ENCODE measurements at places on chromosomes 16 and 17.
A peak's percentile ranks its signal among the peaks of the same experiment; 100 is the strongest.

- DNase-seq: no peak
Observed at GRCh38 chr16:2278272-2278608, 10.3 kb upstream of the RNPS1 start.

GRCh38 chr17:39591958-39592954 lies 15.5 kb downstream of the NEUROD2 start:
- no peak for DNase-seq

GRCh38 chr16:51449441-51449840 lies 298.4 kb upstream of the SALL1 start:
- DNase-seq: no peak

DNA sequence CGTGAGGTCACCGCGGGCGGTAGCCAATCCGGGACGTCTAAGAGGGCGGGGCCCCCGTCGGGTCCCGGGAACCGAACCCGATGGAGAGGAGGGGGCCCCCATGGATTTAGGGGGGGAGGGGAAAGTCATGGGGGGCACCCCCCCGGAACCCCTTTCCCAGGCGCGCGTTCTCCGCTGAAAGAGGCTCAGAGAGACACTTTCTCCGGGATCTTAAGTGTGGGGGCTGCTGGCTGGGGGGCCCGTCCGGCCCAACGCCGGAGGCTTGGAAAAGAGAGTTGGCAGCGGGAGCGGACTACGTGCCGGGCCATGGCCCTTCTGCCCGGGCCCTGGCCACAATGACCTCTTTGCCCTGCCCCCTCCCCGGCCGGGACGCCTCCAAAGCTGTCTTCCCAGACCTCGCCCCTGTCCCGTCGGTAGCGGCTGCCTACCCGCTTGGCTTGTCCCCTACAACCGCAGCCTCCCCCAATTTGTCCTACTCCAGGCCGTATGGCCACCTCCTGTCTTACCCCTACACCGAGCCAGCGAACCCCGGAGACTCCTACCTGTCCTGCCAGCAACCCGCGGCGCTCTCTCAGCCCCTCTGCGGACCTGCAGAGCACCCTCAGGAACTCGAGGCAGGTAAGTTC lies at the start of gene DLX4:
Gene DLX4, plus strand, starts transcription at position 57 of the 626 bp plus-strand sequence. Its CDS starts 279 bp downstream, at position 336.
- DNase-seq: no peak

DNA sequence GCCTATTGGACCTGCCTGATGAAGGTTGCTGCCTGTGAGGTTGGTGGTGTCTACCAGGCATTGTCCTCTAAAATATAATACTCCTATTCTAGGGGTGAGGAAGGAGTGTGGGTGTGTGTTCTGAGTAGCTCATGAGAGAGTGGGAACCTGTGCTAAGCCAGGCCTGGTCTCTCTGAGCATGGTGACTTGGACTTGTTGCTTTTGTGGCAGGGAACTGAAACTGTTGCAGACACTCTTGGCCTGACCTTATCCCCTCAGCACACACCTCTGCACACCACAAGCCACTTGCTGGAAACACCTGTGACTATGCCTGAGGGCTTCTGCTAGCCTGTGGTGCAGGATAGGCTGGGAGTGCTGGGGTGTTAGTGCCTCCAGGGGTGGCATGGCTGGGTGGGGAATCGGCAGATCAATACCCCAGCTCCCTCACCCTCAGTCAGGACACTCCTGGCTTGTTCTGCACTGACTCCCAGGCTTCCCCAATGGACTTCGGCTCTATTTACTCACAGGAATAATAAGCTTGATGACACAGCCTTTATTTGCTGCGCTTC lies 29.9 kb downstream of the PLCG2 start:
- DNase-seq: no peak

DNA sequence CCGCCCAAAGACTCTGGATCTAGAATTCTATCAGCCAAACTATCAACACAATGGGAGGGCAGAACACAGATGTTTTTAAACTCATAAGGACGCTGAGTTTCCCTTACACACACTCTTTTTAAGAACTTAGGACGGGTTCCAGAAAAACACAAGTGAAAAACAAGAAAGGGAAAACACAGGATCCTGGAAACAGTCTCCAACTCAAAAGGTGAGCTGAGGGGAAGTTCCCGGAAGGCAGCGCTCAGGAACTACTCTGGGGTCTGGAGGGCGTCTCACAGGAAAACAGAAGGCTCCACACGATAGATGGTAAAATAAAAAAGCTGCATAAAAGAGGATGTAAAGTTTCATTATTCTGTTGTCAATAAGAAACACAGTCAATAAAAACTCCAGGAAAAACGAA lies 80.2 kb upstream of the DOC2B start:
- no peak for DNase-seq

GRCh38 chr17:74694081-74694480 lies 18.6 kb downstream of the CD300LF start:
- no peak for DNase-seq

GRCh38 chr17:34412534-34412933 lies 49.5 kb upstream of the CCL1 start:
- DNase-seq: no peak

- no peak for DNase-seq
Observed at GRCh38 chr16:35310999-35311398, 1851.6 kb downstream of the TP53TG3F start.

GRCh38 chr17:42683407-42684034 lies 1.2 kb downstream of the CNTNAP1 start:
- DNase-seq: no peak

GRCh38 chr17:17254036-17254435 lies 17.1 kb upstream of the FLCN start:
- no peak for DNase-seq

DNA sequence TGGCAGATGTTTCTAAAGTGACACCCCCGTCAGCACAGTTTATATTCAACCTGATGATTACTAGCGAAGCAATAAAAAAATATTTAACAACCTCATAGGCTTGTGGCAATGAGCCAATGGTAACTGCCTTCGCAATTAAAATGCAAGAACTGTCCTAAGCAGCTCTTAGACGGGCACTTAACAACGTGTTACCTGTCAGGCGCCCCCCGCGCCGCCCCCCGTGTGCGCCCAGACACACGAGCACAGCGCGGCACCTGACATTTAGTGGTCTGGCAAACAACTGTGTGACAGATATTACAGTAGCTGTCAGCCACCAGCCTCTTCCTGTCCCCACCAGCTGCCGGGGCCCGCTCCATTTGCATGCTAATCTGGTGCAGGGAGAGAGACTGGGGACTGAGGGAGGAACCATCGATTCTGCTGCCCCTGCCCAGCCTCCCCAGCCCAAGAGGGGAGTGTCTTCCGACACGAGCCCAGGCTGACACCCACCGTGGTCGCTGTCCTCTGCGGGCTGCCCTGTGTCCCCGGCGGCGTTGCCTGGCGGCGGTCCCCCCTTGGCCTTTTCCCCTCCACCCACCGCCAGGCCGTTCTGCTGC lies 12.7 kb downstream of the NDUFAF8 start:
- no peak for DNase-seq

GRCh38 chr16:10740000-10740844 lies 3.4 kb upstream of the NUBP1 start:
- DNase-seq: no peak

DNA sequence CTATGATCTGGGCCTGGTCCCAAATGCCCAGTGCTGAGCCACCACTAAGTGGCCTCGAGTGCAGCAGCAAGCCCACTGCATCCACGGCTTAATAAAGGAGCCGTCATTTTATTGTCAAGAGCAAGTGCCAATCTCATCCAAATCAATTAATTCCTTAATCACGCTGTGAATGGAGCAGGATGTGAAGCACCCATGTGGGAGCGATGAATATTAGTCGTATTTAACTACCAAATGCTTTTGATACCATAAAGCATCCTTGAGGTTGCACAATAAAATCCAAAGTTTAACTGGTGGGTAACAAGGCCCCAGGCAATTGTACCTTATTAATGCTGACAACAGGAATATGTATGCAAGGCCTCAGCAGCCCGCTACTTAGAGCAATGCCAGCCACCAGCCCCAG lies 226.0 kb upstream of the C16orf82 start:
- no peak for DNase-seq

DNA sequence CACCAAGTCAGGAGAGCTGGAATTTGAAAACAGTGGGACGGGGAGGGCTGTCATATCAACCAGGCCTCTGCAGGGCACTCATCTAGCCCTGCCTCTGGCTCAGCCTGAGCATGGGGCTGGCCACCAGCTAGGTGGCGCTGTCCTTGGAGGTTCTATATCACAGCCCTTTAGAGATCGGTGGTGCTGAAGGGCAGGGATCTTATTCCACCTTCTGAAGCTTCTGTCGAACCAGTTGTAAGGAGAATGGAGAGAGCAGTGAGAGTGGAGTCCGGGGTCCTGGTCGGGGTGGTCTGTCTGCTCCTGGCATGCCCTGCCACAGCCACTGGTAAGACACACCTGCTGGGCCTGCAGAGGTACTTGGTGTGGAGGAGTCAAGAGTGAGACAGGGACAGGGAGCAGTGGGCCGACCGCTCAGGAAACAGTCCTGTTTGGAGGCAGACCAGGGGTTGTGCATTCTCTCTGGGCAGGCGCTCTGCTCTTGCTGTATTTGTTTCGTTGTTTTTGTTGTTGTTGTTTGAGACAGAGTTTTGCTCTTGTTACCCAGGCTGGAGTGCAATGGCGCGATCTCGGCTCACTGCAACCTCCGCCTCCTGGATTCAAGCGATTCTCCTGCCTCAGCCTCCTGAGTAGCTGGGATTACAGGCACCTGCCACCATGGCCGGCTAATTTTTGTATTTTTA lies at the start of gene CES3:
Gene CES3, plus strand, starts transcription at position 202 of the 680 bp plus-strand sequence. Its CDS starts 42 bp downstream, at position 244.
- peak; percentile 42 for DNase-seq

GRCh38 chr16:84544031-84544773 lies 39.7 kb upstream of the MEAK7 start:
- DNase-seq: peak; percentile 76

- DNase-seq: no peak
Observed at GRCh38 chr16:86833136-86833535, 254.8 kb downstream of the FOXL1 start.

DNA sequence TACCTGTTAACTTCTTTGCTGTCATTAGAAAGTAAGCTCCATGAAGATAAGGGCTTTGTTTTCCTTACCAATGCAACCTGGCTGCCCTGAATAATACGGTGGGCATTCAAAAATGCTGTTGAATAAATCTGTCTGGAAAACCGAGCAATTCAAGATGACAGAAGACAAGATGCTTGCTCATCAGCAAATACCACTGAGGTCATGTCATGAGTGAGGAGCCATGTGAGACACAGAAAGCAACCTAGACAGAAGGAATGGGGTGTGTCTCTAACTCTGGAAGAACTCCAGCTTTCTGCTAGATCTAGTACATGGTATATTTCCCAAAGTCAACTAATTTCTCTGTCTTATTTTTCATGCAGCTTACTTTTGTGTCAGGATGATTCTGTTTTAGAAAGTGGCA lies 64.2 kb downstream of the STH start:
- DNase-seq: no peak

DNA sequence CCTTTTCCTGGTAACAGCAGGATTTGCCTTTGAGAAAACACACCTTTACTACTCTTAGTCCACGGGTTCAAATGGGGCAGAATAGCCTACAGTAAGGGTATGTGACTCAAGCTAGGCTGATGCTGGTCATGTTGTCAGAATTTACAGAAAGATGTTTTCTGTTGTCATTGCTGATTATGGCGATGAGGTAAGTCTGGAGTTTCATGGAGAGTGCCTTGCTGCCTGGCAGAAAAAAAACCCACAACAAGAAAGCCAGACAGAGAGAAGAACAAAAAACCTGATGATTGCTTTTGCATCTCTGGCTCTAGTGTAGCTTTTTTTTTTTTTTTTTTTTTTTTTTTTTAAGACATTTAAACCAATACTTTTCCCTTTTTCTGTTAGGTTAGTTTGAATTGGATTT lies 47.9 kb downstream of the SLC6A4 start:
- no peak for DNase-seq

DNA sequence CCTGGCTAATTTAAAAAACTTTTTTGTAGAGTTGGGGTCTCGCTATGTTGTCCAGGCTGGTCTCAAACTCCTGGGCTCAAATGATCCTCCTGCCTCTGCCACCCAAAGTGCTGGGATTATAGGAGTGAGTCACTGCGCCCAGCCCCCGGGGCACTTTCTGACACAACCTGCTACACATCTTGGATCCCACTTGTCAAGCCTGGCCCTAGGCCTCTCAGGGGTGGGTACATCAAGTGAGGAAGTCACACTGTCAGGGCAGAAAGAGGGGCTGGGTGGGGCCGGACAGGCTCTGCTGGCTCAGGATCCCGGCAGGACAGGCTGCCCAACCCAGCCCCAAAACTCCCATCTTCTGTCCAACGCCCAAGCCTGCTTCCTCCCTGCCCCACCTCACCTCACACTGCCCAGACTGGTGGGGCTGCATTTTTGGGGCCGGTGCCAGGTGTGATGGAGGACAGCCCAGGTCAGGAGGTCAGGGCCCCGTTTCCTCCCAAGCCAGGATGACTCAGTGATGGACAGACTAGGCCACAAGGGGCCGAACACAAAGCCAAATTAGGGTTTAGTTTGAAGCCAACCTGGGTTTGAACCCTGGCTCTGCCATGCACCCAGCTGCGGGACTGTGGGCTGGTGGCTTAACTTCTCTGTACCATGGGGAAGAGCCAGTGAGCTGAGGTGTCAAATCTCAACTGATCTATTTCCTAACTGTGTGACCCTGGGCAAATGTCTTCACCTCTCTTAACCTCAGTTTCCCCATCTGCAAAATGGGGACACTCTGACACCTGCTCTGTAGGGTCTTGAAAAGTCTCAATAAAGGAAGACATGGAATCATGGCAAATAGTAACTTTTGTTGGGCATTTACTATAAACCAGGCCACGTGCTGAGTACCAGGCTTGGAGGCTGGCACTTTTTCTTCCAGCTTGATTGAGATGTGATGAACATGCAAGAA lies 8.9 kb upstream of the PPL start:
- DNase-seq: no peak

DNA sequence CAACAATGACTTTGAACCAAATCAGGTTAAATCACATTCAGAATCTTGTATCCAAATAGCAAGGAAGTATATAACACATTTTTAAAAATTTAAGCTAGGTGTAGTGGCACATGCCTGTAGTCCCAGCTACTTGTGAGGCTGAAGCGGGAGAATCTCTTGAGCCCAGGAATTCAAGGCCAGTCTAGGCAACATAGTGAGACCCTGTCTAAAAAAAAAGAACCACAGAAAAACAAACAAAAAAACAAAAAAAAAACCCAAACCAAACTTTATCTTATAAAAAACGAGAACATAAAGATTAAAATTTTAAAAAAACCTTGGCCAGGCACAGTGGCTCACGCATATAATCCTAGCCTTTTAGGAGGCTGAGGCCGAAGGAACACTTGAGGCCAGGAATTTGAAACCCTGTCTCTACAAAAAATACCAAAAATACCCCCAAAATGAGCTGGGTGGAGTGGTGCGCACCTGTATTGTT lies 11.6 kb downstream of the SUPT4H1 start:
- DNase-seq: no peak

- no peak for DNase-seq
Observed at GRCh38 chr17:61551255-61551742, 39.7 kb downstream of the NACA2 start.

DNA sequence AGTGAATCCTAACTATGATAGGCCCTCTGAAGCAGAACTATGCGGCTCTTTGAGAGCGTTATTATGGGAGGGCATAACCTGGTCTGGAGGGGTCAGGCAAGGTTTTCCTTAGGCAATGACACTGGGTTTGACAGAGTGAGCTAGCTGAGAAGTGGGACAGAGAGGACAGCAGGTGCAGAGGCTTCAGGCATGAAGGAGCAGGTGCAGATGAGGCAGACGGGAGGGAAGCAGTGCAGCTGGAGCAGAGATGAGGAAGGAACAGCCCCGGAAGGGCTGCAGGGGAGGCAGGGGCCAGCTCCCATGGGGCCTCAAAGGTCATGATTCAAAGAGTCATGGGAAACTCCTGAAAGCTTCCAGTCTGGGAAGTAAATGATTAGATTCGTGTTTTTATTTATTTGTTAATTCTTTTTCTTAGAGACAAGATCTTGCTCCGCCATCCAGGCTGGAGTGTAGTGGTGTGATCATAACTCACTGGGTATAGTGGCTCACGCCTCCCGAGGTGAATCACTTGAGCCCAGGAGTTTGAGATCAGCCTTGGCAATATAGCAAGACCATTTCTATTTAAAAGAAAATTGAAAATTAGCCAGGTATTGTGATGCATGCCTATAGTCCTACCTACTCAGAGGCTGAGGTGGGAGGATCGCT lies 5.4 kb downstream of the MARCHF10 start:
- DNase-seq: no peak
